CD8-positive, alpha-beta T cell (primary cell): ENCODE measurements at places on chromosomes 3 and 15.
A peak's percentile ranks its signal among the peaks of the same experiment; 100 is the strongest.

DNA sequence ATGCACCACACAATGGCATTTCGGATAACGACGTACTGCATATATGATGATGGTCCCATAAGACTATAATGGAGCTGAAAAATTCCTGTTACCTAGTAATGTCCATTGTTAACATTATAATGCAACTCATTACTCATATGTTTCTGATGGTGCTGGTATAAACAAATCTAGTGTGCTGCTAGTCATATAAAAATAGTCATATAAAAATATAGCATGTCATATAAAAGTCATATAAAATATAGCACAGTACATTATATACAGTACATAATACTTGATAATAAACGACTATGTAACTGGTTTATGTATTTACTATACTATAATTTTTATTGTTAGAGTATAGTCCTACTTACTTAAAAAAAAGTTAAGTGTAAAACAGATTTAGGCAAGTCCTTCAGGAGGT, 50.6 kb downstream of the HACD2 start:
- no peak for DNase-seq

- DNase-seq = no peak
Measured at GRCh38 chr3:190444576-190445145, 5.0 kb downstream of the TMEM207 start.

- no peak for DNase-seq
Measured at GRCh38 chr3:62625268-62625667, 249.9 kb downstream of the CADPS start.

GRCh38 chr3:72361990-72362389, 486.3 kb downstream of the SHQ1 start:
- no peak for DNase-seq

DNA sequence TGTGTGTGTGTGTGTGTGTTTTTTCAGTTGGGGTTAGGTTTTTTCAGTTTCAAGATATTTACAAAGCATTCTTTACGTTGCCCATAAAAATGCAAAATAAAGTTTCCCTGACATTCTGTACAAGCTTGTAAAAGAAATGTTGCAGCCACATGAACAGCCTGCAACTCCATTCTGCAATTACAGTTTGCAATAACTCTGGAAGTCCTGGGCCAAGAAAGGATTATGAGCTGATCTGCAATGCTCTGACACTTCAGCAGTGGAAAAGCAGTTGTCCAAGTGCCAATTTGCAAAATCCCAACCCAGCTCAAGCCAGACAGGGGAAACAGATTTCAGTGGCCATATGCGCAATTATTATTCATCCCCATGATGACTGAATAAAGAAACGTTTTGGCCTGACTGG, 322.1 kb downstream of the MEX3B start:
- DNase-seq = no peak

- DNase-seq = no peak
Measured at GRCh38 chr3:115520651-115521245, 102.6 kb upstream of the GAP43 start.

DNA sequence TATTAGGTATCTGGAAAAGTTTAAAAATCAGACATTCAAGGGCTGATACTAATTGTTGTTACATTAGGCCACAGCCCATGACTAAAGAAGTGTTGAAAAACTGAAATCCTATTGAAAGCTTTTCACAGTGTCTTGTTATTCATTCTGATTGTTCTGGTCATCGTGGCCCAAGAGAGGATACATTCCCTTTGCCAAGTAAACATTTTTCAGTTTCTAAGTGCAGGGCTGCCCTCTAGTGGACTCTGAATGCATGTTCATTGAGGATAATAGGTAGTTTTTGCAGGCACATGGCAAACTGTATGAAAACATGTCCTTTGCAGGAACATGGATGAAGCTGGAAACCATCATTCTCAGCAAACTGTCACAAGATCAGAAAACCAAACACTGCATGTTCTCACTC, 181.1 kb downstream of the MYRIP start:
- DNase-seq = no peak

DNA sequence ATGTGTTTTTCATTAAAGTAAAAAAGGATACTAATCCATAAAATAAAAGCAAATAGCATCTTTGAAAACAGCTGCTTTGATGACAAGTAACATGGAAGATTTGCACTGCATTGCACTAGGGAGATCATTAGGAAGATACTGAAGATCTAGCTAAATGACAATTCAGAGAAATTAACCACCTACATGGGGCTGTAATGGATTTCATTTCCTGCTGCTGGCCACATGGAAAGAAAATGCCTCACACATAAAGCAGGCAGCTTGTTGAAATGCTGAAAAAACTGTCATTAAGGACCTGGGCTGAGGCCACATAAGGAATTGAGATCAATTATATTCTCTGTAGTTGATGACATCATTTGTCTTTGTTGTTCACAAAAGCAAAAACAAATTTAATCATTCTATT, 94.1 kb downstream of the PYDC2 start:
- no peak for DNase-seq

- no peak for DNase-seq
Measured at GRCh38 chr15:77853910-77854309, 221.2 kb upstream of the LINGO1 start.

GRCh38 chr3:113695786-113696645, at the start of gene USF3:
USF3 (minus strand) TSS chr3:113696642; CDS start chr3:113674878, 21,764 bp downstream.
- peak; percentile 94 for DNase-seq
